ENCODE measurements at places on chromosomes 12 and 14.

DNA sequence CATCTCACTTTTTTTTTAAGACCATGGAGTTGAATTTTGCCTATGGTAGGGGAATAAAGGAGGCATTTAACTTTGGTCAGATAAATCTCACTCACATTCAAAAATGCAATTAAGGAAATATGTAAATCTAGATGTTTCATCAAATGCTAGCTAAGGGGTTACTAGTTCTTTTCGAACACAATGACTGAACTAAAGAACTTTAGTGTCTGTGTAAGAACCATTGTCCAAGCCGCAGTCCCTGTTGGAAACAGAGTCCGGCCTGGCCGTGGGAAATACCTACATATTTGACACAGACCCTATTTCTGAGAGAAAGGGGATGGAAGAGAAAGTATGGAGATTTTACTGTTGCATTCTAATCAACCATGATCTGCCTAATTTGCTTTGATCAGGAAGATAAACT lies 17.4 kb downstream of the LGR5 start:
- DNase-seq, result no peak

GRCh38 chr12:47651368-47652254 lies 54.2 kb downstream of the RPAP3 start:
- peak; percentile 54 for DNase-seq

DNA sequence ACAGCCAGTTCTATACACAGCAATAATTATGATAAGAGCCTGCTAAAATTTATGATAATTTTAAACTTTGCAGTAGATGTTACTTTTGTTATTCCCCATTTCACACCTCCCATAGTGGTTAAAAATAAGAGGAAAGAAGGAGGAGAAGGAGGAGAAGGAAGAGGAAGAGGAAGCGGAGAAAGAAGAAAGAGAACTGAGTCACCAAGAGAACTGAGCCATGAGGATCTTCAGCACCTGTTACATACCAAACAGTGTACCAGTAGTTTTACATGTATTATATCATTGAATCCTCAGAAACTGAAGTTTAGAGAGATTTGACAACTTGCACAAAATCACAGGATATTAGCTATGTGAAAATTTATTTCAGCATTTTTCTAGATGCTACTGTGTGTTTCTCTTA lies 3.9 kb downstream of the CD163 start:
- no peak for DNase-seq

DNA sequence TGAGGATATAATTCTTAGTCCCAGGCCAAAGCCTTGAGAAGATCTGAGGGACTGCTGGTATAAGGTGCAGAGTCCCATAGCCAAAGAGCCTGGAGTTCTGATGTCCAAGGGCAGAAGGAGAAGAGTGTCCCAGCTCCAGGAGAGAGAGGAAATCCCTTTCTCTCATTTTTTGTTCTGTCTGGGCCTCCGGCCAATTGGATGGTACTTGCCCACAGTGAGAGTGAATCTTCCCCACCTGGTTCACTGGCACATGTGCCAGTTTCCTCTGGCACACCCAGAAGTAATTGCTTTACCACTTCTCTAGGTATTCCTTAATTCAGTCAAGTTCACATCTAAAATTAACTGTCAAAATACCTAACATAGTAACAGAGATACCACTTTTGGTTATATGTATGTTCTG lies 15.3 kb downstream of the ARID4A start:
- no peak for DNase-seq

DNA sequence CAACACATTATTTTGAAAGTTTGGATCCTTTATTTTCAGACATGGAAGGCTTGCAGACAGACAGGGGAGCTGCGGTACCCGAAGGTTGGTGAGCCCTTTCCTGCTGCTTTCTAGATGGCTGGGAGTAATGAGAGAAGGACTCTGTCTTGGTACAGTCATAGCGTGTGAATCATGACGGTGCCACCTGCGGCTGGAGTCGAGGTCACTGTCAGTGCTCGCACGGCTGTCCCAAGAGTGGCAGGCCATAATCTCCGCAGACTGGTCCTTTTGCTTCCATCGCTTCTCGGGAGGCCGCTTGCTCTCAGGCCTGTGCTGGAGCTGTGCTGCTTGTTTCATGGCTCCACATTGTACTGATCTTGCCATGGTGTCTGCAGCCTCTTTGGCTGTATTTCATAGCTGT lies 64.8 kb upstream of the RD3L start:
- no peak for DNase-seq

DNA sequence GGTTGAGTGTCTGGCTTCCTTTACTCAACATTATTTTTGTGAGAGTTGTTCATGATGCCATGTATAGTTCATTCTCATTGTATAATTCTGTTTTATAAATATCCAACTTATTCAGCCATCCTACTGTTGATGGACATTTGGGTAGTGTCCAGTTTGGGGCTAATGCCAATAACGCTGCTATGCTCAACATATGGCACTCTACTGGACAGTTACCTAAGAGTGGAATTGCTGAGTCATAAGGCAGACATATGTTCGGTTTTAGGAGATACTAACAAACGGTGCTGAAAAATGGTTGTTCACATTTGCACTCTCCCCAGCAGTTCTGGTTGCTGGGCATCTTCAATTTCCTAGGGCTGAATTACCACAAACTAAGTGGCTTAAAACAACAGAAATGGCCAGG lies 28.7 kb upstream of the P2RX4 start:
- no peak for DNase-seq

- no peak for DNase-seq
Observed at GRCh38 chr14:45091710-45092109, 7.8 kb downstream of the PRPF39 start.

DNA sequence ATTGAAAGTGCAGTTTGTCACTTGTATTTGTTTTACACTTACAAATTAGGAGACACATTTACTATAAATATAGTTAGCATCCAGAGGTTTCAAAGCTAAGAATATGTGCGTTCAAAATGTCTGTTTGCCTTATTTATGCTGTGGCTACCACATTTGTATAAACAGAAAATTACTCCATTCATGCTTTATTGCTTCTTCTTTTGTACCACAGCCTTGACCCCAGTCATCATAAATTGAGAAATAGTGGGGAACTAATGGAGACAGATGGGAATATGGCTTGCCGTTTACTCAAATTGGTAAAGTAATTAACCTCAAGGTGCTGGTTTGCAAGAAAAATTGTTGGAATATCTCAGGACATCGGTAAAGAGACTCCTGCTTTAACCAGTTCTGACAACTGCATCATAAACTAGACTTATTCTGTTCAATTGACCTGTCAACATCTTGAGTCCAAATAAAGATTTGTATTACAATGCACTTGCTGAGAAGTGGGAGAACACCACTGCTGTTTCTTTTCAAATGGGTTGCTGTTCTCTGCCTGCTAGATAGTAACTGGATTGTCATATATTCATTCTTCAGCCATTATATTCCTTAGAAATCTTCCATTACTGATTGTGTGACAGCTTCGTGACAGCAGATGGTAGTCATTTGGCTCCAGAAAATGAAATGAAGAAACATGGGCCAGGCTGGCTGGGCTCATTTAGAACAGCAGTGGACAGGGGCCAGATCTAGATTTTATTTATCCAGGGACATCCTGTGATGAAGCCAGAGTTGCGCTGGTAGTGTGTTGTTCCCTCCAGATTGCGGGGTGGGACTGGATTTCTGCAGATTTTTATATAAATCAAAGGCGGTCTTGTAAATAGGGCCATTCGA lies 354.4 kb downstream of the EGLN3 start:
- no peak for DNase-seq

GRCh38 chr14:67735336-67736147 lies 33.9 kb downstream of the RDH12 start:
- no peak for DNase-seq

DNA sequence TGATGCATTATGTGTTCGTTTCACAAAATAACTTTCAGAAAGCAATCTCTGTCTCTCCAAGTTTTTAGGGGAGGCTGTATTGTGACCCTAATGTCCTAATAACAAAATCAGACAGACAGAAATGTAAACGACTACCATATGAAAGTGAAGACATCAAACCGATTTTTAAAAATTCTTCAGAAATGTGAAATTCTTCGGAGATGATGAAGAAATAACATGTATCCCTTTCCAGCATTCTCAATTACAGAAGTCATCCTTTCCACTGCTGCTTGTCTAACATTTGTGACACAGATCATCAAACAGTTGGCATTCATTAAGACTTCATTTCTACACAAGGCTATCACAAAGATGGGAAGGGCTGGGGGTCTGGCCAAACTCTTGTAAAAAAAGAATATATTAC lies 41.0 kb downstream of the DMAC2L start:
- DNase-seq, result no peak

- DNase-seq, result no peak
Observed at GRCh38 chr12:106580671-106581508, 1.9 kb upstream of the RFX4 start.

DNA sequence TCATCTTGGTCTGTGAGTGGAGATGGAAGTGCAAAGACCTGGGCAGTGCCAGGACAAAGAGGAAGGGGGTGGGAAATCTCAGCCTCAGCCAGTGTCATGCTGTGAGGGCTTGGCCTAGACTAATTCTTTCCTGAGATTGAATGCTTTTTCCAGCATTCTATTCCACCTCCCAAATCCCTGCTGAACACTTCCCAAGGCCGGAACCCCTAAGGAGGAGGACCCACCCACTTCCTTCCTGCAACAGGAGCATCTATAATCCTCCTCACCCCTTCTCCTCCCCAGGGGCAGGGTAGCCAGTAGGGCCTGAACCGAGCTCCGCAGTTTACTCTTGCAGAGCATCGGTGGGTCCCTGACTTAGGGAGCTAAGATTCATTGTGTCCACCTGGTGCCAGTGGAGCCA lies 3.2 kb downstream of the PLEKHD1 start:
- DNase-seq, result no peak

DNA sequence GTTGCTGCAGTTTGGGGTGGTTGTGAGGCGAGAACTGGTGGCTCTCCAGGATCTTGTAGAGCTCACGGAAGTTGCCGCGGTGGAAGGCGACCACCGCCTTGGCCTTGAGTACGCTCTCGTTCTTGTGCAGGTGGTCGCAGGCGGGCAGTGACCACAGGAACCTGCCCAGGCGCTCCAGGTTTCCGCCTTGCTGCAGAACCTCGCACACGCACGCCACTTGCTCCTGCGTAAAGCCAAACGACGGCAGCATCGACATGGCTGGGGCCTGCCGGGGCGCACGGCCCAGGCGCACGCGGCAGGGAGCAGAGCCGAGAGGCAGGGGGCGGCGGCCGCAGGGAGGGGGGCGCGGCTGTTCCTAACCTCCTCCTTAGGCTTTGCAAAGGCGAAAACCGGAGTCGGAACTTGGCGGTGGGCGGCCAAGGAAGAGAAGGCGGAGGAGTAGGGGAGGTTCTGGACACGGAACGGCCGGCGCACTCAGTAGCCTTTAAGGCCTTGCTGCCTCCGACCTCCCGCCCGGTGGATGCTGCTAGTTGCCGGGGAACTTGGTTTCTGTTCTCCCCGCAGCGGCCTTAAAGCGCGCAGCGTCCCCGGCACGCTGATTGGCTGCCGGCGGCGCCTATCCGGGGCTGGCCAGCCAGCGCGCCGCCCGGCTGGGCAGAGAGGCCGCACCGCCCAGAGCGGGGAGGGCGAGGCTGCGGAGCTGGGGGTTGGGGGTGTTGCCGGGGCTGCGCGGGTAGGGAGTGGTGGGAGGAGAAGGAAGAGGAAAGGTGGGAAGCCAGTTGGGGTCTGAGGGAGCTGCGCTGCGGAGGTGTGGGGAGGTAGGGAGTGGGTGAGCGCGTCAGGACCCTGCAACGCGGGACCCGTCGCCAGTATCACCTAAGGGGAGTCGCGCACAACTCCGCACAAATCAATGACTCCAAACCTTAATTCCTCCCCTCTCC lies at the start of gene SIX1:
TSS of gene SIX1 (minus strand) at position 544 of the 941 bp plus-strand sequence. CDS start at position 256, 288 bp downstream.
- no peak for DNase-seq

- DNase-seq, result no peak
Observed at GRCh38 chr12:79482323-79482722, 208.4 kb downstream of the PAWR start.

GRCh38 chr12:50397117-50397650 lies 775 bp upstream of the FAM186A start:
- DNase-seq, result no peak

GRCh38 chr12:12099102-12099501 lies 28.4 kb downstream of the BCL2L14 start:
- no peak for DNase-seq

DNA sequence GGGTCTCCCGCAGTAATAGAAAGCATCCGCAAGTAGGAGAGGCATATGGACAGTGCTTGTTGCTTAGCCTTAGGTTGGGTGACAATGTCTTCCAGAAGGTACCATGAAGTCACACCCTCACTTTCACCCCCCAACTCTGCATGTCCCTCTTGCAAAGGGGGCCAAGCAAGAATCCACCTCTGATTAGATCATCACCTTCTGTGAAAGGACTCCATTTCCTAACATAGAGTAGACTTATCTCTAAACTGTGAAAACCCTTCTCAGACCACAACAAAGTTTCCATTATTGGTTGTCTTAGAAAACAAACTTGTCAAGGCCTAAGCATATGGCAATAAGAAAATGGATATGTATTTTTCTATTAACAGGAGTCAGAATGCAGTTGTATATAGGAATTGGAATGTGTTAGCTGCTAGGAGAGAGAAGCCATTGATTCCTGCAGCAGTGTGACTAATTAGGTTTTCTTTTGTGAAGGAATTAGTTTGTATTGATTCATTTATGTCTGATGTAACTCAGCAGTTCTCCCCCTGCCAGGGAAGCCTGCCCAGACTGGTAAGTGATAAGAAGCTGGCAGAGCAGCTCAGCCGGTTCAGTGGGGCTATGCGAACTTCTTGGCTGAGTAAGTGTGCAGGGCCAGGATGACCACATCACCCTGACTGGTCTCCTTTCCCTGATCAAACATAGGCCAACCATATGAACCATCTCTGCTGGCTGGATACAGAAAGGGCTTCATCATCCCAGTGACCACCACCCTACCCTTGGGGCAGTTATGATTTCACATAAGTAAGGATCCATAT lies 107.3 kb upstream of the CCDC196 start:
- DNase-seq, result no peak

- DNase-seq, result no peak
Observed at GRCh38 chr14:54085232-54085761, 128.7 kb upstream of the BMP4 start.

DNA sequence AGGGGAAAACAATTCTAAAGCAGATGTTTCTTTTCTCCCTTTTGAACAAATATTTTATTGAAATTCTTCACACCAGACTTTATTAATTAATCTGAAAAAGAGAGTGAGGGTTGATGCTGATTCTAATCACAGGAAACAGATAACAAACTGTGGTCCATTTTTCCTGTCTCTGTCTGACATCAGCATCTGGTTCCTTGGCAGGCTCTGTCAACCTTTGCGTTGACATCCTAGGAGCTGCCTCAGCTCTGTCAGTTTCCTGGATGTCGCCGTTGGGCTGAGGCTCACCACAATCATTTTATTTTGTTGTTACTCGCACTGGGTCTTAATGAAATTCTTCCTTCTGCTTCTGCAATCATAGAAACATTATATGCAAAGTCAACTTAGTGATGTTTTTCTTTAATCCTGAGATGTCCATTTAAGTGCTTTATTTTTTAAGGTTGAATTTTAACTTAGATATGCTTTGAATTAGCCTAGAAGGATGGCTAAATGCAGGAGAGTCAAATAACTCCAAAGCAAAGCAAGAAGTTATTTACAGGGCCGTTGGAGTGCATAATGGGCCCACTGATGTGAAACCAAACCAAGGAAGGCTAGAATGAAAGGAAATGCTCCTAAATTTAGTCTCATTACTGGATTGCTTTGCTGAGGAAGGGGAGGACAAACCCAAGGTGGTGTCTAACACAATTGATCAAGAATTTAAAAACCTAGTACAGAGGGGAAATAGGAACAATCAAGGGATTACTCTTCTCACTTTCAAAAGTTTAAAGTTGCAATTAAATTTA lies 542.4 kb downstream of the FLRT2 start:
- no peak for DNase-seq

- DNase-seq, result no peak
Observed at GRCh38 chr12:91913124-91913523, 232.5 kb downstream of the BTG1 start.

GRCh38 chr14:42734041-42734440 lies 1127.4 kb downstream of the LRFN5 start:
- no peak for DNase-seq
